Astrocyte of the hippocampus (primary cell): ENCODE measurements at places on chromosomes 5 and 9.

- peak; percentile 23 for DNase-seq
Measured at GRCh38 chr5:110940136-110940535, 131.4 kb upstream of the TSLP start.

- DNase-seq = peak; percentile 72
Measured at GRCh38 chr5:159928122-159928909, 12.0 kb downstream of the ADRA1B start.

DNA sequence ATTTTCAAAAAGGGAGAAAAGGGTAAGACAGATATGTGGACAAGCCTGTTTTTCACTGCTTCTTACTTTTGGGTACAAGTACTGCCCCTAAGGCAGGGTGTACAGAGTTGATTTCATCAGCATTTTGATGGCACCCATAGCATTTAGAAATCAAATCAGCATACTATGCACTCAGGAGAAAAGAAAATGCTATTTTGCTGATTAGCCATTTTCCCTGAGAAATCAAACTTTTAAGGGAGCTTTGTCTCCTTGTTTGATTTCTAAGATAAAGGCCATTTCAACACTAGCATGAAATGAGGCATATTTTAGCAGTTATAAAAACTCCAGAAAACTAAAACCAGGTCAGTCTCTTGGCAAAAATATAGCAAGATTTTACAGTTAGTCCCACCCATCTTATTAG is 2269.4 kb upstream of the WWC1 start:
- no peak for DNase-seq

GRCh38 chr9:1083325-1083913 is 33.3 kb downstream of the DMRT2 start:
- DNase-seq = peak; percentile 7

- no peak for DNase-seq
Measured at GRCh38 chr5:132998556-132998955, 27.8 kb downstream of the ZCCHC10 start.

DNA sequence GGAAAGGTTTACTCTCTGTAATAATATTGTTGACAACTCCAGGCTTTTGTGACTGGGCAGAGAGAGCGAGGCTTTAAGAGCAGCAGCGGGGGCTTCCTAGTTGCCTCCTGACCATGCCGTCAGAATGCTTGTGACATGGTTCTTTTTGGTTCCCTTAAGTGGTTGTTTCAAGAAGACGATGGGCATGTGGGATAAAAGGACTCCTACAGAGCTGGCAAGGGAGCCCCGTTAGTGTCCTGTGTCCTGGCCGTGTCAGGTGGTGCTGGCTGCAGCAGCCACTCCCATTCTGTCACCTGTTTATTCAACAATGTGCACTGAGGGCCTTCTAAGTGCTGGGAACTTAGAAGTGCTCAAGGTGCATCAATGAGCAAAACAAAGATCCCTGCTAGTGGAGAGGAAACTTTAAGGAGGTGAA is 19.7 kb downstream of the LCP2 start:
- DNase-seq = no peak

DNA sequence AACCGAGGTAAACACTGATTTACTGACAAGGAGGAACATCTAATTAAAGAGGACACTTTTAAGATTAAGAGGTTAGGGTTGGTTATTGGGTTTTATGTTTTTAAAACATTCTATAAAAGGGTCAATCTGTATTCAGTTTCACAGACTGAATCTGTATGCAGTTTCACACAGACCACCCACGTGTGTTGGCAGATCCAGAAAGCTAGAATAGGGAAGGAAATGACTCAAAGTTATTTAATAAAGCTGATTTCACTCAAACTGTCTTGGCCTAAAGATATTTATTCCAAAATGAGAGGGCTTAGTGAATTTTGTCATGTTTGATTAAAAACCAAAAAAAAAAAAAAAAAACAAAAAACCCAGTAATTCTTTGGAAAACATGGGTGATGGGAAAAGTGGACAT is 140.2 kb downstream of the SLC24A2 start:
- DNase-seq = no peak

GRCh38 chr9:115226152-115226551 is 108.2 kb upstream of the TNC start:
- no peak for DNase-seq

GRCh38 chr5:139850423-139851016 is 54.9 kb downstream of the PSD2 start:
- DNase-seq = no peak

DNA sequence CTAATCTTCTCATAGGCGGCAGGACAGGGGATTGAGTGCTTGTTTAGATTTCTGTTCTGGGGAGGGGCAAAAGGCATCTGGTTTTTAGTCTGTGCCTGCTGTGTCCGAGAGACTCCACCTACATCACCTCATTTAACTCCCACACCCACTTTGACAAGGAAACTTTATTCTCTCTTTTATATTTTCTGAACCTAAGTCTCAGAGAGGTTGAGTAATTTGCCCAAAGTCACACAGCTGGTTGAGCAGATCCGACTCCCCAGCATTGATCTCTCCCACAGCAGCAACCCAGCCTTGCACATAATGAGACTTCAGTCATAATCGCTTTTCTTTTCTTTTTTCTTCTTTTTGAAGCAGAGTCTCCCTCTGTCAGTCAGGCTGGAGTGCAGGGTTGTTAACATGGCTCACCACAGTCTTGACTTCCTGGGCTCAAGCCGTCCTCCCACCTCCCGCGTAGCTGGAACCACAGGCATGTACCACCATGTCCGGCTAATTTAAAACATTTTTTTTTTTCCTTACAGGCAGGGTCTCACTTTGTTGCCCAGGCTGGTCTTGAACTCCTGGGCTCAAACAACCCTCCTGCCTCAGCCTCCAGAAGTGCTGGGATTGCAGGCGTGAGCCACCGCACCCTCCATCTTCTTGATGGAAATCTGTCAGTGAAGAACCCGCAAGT is 36.5 kb upstream of the ANKRD33B start:
- DNase-seq = peak; percentile 74

DNA sequence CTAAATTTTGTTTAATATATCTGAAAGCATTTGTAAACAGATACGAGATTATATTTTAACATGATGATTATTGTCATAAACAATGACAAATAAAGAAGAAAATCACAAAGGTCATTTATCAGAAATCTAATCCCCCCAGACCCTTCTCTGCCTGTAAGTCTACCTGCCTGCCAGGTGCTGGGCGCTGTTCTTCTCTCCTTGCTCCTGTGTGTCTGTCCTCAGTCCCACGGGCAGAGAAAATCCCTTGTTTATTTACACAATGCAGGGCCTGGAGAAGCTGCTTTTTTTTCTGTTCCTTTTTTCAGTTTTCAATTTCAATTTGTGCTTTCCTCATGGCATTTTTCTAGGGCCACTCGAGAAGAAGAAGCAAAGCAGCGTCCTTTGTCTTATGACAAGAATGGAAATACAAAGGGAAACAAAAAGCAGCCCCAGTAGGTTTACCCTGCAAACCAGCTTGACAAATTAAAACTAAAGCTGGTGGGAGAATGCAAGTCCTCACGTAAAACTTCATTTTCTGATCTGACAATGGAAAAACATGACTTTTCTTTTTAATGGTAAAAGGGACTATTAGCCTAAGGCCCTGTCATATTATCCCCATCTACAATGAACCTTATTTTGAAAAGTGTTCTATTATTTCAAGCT is 282.4 kb upstream of the KLF9 start:
- no peak for DNase-seq

GRCh38 chr5:78983601-78984438 is 1.3 kb downstream of the ARSB start:
- DNase-seq = no peak

DNA sequence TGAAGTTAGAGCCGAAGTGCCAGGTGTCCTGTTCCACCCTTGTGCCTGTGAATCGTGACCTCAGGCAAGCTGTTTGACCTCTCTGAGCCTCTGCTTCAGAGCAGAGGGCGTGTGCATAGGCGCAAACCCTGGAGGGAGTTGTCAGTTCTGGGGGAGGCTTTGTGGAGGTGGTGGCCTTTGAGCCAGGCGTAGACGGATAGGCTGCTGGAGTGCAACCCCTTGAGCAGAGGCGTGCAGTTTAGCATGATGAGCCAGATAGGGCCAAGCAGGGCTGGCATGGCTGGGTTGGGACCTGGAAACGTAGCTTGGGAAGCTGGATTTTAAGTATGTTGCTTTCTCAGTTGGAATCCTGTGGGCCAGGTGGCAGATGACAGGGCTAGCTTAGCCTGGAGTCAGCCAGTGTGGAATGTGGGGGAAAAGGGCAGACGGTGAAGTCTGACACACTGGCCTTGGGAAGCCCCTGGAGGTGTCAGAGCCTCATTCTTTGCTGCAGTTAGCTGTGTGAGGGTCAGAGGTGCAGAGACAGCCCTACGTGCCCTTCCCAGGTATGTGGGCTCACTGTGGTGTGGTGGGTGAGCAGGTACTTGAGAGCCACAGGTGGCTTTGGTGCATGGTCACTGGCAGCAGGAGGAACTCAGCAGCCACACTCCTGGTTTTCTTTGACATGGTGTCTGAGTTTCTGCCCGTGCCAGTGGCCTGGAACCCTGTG is 93.4 kb downstream of the DAB2IP start:
- DNase-seq = peak; percentile 62

DNA sequence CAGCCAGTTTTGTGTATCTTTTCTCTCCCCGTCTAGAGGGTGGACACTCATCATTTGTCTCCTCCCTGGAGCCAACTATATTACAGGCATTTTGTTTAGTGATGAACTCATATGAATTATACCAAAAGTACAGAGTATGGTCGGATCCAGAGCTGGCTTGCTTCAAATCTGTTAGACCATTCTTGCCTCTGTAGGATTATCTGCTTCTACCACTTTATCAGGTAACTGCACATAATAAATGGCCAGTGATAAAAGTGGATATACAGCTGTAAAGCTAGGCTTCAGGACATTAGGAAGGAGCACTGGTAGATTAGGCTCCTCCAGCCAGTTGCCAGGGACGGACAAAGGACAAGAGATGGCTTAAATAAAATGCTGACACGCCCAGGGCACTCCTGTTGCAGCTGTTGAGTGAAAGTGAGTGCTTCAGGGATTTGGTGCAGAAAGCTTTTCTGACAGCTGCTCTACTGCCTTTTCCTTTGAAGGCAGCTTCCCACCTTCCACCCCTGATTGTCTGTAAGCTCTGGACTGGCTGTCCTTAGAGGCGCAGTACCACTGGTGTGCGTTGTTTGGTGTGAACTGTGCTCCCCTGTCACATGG is 259.2 kb downstream of the PDZD2 start:
- DNase-seq = no peak
